ENCODE measurements at places on chromosomes 2 and 18.
A peak's percentile ranks its signal among the peaks of the same experiment; 100 is the strongest.

DNA sequence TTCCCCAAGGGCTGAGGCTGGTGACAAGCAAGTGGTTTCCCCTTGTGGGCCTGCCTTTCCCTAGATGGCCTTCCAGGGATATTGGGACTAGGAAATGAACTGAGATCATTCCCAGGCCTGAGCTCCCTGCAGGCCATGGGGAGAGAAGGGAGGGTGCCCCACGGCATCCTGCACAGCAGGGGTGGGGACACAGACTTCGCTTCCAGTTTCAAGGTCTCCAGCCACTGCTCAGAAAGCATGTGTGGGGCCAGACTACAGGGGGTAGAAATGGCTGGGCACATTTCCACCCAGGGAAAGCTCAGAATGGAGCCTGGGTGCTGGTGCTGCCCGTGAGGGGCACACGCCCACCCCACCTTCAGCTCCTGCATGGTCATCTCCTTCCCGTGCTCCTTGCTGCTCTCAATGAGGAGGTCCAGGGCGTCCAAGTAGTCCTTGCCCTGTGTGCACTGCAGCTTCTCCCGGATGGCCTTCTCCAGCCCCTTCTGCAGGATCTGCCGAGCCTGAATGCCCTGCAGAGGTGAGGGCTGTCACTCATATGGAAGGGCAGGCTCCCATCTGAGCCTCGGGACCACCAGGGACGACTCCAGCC is 13.2 kb downstream of the CYP26B1 start:
- DNase-seq, result no peak

GRCh38 chr2:161307676-161308075 is 549 bp upstream of the PSMD14 start:
- no peak for DNase-seq

DNA sequence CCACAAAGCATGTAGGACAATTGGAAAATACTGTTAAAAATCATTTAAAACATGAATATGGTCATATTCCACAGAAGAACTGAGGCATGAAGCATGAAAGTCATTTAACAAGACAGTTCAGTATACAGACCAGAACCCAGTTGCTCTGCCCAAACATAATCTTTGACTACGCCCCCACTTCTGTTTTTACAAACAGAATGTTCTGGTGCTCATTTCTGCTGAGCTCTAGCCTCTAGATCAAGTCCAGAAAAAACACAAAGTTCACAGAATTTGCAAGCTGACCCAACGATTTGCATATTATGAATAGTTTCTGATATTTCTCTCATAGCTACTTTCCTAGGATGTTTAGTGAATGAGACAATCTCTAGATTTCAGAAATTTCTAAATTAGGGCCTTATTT is 424.9 kb downstream of the PID1 start:
- DNase-seq, result no peak

- no peak for DNase-seq
These were observed 1.1 kb upstream of the SNTG2 start for GRCh38 chr2:949384-950079.

DNA sequence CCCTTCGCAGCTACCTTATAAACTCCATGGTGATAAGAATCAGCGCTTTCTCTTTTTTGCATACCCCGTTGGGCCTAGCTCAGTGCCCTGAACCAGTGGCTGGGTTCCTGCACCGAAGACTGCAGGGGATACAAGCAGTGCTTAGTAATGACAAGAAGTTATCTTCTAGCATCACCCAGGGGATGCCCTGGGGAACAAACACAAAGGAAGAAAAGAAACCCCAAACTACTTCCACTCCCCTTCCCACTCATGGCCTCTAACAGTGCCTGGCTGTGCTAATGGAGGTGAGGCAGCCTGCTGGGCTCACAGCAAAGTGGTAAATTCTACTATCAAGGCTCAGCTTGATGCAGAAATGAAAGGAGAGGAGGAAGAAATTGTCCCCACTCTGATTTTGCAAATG is 314.7 kb downstream of the TXNL1 start:
- no peak for DNase-seq

GRCh38 chr2:160584972-160585494 is 91.4 kb upstream of the RBMS1 start:
- DNase-seq, result no peak

DNA sequence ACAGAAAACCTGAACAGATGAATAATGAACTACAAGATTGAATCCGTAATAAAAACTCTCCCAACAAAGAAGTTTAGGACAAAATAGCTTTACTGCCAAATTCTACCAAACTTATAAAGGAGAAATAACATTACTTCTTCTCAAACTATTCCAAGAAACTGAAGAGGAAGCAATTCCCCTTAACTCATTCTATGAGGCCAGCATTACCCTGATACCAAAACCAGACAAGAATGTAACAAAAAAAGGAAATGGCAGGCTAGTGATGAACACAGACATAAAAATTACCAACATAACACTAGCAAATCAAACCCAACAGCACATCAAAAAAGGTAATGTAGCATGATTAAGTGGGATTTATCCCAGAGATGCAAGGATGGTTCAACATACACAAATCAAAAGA is 213.7 kb upstream of the FOSL2 start:
- DNase-seq, result no peak

DNA sequence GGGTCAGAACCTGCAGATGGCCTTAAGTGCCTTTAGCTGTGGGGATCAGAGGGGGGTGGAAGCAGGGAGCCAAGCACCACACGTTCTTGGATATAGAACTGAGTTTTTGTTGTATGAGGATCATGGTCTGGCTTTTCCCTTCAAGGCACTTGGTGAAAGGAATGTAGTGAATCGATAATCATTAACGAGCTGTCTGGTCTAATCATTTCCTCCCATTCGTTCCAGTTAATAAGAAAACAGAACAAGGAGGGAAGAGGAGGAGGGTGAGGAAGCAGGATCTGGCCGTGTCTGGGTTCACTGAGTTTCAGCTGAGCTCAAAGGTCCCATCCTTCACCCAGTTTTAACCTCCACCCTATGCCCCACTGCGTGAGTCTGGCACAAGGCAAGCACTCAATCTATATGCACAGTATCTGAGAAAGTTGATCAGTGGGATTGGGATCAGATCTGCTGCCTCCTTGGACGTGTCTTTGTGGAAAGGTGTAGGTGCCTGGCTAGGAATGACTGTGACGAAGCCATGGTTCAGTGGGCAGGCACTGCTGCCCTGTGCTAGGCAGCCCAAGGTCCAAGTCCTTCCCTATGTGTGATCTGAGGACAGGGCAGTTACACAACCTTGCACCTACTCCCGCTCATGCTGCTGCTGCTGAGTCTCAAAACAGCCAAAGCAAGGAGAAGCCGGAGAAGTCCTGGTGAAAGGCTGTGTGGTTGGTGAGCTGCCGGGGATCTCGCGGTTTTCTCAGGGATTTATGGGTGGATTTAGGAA is 54.8 kb downstream of the GALNT14 start:
- DNase-seq, result no peak

- no peak for DNase-seq
These were observed 63.3 kb upstream of the KYNU start for GRCh38 chr2:142813830-142814829.

DNA sequence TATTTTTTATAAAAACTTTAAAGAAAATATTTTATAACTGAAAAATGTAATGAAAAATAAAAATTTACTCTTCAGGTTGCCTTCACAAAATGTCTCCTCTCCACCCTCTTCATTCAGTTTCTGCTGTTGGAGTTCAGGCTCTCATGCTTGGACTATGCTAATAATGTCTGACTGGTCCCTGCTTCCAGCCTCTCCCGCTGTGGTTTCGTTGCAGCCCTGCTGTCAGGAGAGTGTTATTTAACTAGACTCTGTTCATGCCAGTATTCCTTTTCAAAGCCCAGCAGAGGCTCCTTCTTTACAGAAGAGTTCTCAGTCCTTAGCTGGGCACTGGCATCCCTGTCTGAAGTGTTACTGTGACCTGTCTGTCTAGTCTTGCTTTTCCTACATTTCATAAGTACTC is 40.4 kb downstream of the CLIP4 start:
- DNase-seq, result no peak

DNA sequence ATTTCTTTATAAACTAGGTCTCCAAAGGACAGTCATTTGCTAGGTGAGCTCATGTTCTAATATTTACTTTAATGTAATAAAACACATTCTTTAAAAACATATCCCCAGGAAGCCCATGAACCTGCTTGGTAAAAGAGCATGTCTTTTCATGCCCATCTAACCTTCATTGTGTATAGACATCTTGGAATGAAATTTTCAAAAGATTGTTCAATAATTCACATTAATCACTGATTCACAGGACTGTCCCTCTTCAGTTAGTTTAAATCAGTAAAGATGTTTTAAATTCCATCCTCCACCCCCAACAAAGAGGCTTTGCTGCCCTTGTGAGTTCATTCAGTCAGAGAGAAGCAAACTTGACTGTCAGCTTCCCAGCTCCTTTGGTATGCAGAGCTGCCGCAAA is 633.4 kb upstream of the CELF4 start:
- no peak for DNase-seq

DNA sequence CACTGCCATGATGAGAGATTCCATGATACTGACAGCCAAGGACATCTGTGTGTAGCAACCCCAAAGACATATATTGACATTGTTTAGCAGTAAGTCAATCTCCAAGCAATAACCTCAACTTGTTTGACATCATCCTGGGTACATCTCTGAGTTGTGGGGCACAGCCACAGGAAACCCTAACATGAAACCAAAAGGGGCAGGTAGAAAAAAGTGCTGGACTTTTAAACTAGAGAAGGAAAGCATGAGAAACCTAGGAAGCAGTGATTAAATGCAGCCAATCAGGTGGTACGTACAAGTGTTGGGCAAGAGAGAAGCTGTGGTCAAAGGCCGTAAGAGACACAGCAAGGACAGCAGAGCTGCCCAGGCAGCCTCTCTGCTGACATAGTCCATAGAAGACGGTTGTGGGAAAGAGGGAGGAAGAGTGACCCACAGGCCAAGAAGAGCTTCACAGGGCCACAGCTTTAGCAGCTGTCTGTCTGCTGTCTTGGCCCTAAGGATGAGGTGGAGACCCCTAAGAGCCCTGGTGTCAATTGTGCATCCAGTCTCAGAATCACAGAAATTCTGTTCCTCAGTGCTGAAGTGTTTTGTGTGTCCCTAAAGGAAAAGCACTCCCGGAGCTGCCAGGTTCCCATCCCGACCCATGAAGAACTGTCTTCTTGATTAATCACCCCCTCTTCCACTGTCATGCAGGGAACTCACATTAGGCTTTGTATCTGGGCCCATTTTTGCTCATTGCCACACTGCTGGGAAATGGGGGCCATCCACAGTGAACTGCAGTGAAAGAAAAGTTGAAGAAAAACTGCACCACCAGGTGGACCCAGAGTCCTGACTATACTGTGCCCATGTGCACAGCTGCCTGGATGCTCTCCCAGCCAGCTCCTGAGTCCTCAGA is 25.4 kb upstream of the CHN1 start:
- peak; percentile 70 for DNase-seq

DNA sequence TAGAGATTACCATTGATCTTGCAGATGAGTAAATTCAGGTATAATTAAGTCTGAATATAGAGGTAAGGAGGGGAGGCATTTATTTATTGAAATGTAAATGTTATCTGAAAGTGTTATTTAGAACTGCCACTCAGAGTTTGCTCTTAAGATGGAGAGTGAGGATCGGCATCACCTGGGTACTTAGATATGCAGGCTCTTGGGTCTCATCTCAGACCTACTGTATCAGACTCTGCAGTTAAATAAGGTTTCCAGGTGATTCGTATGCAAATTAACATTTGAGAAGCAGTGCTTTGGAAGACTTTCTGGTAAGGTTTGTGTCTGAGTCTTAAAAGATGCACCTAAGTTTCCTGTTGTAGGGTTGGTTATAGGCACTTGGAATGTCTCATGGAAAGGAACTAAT is 9.2 kb downstream of the HTR2B start:
- no peak for DNase-seq

- DNase-seq, result no peak
These were observed 674.2 kb upstream of the VRK2 start for GRCh38 chr2:57372237-57372984.

- no peak for DNase-seq
These were observed 13.8 kb upstream of the MALT1 start for GRCh38 chr18:58657494-58657893.

GRCh38 chr2:75276093-75277029 is 77.0 kb upstream of the TACR1 start:
- no peak for DNase-seq

DNA sequence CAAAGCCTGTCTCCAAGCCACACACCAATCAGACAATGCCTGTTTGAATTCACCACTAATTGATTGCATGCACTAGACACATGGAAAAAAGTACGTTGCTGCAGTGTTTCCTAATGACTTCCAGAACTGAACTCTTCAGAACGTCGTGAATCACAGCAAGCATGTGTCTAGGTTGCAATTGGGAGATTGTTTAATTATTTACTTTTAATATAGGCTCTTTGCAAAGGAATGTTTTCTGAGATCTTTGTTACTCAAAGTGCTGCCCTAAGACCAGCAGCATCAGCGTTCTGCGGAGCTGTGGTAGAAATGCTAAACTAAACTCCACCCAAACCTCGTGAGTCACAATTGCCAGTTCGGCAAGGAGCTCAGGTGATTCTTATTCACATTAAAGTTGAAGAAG is 52.7 kb upstream of the CCDC68 start:
- DNase-seq, result no peak

All from Kasumi-1 (cell line).